IMR-90 (cell line): ENCODE measurements at places on chromosomes 16 and 17.

- DNase-seq, result peak; percentile 55
Observed at GRCh38 chr17:44170499-44171201, at the start of gene ASB16. TSS of gene ASB16 (plus strand) at chr17:44170704. CDS start at chr17:44170790, 86 bp downstream.

GRCh38 chr16:19809121-19809635, 75.5 kb downstream of the GPRC5B start:
- peak; percentile 36 for DNase-seq

DNA sequence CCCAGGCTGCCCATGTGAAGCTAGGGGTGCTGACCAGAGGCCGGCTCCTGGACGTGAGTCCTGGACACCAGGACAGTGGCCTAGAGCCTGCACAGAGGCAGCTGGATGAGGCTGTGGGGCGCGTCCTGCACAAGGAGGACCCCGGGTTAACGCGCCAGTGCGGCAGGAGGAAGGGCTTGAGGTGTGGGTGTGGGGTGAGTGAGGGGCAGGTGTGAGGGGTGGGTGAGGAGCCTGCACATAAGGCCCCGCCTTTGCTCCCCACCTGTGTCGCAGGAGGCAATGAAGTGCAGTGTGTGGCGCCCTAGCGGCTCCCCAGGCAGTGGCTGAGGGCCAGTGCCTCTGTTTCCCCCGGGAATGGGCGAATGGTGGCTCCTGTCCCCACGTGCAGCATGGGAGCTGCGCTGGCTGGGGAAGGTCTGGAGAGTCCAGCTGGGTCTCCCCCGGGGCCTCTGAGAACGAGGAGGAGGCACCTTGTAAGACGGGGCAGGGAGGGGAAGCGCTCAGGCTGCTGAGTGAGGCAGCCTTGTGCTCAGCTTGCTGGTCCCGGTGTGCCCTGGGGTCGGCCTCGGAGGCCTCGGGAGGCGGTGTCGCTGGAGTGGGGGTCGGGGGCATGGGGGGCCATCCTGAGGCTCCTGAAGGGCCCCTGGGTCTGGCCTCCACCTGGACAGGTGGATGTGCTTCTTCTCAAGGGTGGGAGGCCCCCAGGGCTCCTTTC, 3.2 kb downstream of the CD7 start:
- no peak for DNase-seq

- DNase-seq, result no peak
Observed at GRCh38 chr17:35295686-35296085, 52.8 kb downstream of the SLFN5 start.

GRCh38 chr16:53689636-53690035, 14.0 kb downstream of the RPGRIP1L start:
- DNase-seq, result peak; percentile 5

DNA sequence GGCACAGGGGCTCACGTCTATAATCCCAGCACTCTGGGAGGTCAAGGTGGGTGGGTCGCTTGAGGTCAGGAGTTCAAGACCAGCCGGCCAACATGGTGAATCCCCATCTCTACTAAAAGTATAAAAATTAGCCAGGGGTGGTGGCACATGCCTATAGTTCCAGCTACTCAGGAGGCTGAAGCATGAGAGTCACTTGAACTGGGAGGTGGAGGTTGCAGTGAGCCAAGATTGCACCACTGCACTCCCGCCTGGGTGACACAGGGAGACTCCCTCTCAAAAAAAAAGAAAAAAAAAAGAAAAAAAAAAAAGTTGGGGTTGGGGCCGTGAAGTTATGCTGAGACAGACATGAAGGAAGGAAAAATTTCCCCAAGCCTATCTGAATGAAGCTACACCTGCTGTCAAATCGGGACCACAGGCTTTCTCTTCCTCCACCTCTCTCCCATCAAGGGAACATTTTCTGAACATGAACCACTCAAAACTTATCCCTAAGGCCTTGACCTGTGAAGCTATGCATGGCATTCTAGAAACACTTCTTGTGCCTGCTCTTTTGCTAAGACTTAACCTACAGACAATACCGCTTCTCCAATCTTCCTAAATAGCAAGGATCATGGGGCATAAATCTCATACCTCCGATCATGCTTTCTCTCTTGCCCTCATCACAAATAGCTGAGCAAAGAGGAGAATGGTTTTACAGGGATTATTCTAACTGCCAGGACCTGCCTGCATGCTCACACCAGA, 88.6 kb downstream of the CYTH1 start:
- DNase-seq, result no peak

DNA sequence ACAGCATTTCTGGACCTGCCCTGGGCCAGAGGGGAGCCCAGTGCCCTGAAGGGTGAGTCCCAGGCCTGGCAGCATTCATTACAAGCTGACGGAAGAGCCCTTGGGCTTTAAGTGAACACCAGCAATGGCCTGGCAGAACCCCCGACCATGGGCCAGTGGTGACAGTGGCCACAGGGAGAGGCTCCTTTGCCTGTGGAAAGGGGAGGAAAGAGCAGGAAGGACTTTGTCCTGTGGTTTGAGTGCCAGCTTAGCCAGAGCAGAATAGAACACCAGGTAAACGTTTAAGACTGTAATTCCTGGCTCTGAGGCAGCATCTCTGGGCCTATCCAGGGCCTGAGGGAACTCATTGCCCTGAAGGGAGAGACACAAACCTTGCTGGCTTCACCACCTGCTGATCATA, 34.3 kb upstream of the ATP2C2 start:
- no peak for DNase-seq

DNA sequence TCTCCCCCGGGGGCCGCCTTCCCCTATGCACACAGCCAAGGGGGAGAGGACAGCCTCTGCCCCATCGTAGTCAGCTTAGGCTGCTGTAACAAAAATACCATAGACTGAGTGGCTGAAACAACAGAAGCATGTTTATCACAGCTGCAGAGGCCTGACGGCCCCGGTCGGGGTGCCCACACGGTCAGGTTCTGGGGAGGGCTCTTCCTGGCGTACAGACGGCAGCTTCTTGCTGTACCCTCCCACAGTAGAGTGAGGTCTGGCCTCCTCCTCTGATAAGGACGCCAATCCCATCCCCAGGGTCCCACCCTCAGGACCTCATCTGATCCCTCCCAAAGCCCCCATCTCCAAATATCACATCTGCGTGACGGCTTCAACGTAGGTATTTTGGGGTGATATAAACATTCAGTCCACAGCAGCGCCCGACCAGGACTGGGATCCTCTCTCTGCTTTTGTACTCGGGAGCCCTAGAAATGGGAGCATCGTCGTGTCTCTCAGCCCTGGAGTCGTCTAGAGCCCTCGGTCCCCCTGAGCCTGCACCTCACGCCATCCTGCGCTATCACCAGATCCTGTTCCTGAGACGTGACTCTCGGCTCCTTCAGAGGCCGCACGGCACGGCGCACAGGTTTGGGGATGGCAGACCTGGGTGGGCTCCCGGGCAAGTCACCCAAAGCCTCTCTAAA, 67.8 kb downstream of the RPH3AL start:
- DNase-seq, result no peak

- DNase-seq, result peak; percentile 42
Observed at GRCh38 chr17:33750943-33751701, 458.0 kb upstream of the ASIC2 start.

DNA sequence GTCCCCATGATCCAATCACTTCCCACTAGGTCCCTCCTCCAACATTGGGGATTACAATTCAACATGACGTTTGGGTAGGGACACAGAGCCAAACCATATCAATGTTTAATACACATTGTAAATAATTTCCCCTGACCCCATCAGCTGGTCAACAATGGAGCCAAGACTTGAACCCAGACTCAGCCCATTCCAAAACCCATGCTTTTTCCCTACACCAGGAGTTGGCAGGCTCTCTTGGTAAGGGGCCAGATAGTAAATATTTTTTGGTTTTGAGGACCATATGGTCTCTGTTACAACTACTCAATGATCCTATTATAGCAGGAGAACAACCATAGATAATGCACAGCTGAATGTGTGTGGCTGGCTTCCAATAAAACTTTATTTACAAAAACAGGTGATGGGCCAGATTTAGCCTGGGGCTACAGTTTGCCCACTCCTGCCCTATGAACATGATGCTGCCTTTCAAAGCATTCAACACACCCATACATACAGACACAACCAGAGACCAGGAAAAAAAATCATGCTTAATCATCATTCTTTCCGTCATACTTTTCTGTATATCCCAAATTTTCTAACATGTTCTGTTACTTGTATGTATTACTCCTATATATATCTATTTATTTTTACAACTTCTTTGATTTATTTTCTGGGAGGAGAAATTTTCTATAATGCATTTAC, 22.1 kb upstream of the MSI2 start:
- no peak for DNase-seq

- peak; percentile 91 for DNase-seq
Observed at GRCh38 chr16:75238132-75238852, 13.1 kb downstream of the BCAR1 start.

- DNase-seq, result no peak
Observed at GRCh38 chr16:54351171-54351570, 64.6 kb upstream of the IRX3 start.

DNA sequence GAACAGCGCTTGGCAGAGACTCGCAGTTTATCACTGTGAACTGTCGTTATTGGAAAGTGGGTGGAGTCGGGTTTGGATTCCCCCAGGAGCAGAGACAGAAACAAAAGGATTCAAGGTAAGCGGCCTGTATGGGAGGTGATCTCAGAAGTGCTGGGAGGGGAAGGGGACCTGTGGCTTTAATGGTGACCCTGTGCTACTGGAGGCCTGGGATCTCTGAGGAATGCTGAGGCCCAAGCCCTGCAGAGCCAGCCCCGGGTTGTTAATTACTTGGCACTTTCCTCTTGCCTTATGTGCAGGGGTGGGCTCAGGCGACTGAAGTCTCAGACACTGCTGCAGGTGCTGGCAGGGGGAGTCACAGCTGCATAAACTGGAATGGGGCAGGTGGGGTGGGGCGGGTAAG, 27.4 kb downstream of the IRF8 start:
- DNase-seq, result no peak

DNA sequence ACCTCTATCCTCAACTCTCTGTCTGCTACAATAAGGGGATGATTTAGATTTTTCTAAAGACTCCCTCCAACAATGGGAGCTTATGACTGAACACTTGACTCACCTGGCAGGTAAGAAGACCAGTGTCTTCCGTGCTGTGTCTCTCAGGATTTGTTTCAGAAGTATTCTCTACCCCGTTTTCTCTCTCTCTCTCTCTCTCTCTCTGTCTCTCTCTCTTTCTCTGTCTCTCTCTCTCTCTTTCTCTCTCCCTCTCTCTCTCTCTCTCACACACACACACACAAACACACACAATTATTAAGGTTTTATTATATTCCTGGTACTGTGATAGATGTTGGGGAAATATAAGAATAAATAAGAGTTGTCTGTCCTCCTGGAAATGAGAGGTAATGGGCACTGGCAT, 263.9 kb downstream of the TOX3 start:
- DNase-seq, result peak; percentile 29

- no peak for DNase-seq
Observed at GRCh38 chr16:75635036-75635435, 12.0 kb upstream of the ADAT1 start.

- DNase-seq, result peak; percentile 47
Observed at GRCh38 chr16:83420206-83420760, 387.5 kb upstream of the HSBP1 start.

DNA sequence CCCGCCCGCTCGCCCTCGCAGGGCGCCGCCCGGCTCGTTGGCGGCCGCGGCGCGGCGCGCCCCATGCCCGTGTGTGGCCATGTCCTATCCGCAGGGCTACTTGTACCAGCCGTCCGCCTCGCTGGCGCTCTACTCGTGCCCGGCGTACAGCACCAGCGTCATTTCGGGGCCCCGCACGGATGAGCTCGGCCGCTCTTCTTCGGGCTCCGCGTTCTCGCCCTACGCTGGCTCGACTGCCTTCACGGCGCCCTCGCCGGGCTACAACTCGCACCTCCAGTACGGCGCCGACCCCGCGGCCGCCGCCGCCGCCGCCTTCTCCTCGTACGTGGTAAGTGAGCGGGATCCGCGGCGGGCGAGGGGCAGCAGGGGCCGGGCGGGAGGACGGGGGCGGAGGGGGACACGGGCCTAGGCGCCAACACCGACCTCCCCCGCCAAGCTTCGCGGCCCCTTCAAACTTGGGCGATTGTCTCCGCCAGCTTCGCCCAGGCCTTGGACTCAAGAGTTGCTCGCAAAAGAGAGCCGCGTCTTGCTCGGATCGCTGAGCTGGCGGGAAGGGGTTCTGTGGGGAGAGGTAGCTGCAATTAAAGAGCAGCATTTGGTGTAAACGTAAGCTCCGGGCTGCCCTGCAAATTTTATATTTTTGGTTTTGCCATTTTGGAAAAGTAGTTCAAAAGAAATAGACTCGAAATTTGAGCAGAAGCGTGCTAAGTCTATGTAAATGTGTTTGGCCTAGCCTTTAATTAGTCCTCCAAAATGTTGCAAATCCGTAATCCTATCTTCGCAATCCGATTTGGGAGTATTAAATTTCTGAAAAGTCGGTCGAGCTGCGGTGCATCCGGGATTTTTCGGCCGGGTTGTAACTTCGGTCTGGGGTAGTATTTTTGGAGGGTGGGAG, 702 bp downstream of the IRX5 start:
- DNase-seq, result no peak

DNA sequence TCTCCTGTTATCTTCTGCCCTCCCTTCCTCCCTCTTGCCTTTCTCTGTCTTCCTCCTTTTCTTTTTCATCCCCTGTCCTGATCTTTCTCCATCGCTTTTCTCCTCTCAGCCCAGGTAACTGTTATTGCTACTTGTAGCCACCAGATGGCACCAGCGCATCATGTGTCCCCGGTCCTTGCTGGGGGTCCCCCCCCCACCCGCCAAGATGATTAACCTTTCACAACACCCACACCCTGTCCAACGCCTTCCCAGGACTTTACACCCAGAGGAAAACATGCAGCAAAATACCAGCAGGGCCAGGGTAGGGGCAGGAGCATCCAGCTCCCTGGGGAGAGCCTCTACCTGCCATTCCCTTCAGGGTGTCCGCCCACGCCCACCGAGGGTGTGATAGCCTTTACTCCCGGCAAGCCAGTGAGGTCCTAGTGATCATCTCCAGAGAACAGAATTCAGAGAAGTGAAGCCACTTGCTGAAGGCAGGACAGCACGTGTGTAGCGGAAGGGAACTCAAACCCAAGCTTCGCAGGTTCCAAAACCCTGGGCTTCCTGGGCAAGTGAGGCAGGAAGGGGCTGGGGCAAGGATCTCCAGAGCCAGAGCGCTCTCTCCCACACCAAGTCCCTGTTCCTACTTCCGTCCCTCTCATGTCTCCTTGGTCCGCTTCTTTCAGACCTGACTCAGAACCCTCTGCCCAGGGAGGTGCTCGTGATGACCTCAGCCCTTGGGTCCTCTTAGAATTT, 13.4 kb upstream of the TAC4 start:
- peak; percentile 27 for DNase-seq

DNA sequence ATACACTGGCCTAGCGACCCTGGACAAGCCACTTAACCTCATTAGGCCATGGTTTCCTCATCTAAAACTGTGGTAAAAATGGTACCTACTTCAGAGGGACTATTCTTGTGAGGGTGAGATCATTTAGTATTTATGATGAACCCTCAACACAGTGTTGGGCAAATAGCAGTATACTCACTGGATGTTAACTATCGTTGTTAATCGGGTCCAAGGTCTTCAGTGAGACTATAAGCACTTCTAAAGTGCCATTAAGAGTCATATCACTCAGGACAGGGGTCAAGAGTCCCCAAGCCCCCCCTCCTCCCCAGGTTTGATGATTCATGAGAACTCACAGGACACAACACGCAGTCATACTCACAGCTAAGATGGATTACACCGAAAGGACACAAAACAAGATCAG, 11.0 kb downstream of the TK2 start:
- no peak for DNase-seq

- no peak for DNase-seq
Observed at GRCh38 chr17:40311575-40311974, 2.6 kb downstream of the RARA start.

GRCh38 chr16:19136549-19137196, 22.9 kb downstream of the ITPRIPL2 start:
- DNase-seq, result peak; percentile 53
